CD14-positive monocyte (primary cell): ENCODE measurements at places on chromosomes 1 and 21.

DNA sequence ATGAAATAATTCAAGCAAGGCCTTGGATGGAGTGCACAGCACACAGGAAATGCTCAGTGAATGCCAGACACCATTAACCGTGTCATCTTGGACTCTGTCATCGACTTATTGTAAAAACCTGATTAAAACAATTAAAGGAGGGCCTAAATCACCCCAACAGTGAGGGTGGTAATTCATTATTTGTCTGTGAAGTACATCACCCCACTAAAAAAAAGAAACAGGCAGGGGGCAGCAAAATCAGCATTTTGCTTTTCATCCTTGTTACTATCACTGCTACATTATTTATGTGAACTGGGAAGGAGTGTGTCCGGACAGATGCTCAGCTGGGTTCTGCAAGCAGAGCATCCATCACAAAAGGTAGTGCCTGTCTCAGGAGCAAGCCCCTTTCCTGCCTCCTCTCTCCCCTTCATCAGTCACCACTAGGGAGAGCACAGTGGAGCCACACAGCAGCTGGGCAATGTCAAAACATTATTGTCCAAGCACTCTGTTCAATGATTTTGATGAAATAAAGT is 98.5 kb downstream of the RERE start:
- H3K36me3 ChIP-seq = no peaks in the 10 kb centered on the region
- no peak overlapping the region for H3K4me3 ChIP-seq
- H3K27me3 ChIP-seq = no peaks in the 10 kb centered on the region
- H3K27ac ChIP-seq = no peak overlapping the region
- DNase-seq = no peak

DNA sequence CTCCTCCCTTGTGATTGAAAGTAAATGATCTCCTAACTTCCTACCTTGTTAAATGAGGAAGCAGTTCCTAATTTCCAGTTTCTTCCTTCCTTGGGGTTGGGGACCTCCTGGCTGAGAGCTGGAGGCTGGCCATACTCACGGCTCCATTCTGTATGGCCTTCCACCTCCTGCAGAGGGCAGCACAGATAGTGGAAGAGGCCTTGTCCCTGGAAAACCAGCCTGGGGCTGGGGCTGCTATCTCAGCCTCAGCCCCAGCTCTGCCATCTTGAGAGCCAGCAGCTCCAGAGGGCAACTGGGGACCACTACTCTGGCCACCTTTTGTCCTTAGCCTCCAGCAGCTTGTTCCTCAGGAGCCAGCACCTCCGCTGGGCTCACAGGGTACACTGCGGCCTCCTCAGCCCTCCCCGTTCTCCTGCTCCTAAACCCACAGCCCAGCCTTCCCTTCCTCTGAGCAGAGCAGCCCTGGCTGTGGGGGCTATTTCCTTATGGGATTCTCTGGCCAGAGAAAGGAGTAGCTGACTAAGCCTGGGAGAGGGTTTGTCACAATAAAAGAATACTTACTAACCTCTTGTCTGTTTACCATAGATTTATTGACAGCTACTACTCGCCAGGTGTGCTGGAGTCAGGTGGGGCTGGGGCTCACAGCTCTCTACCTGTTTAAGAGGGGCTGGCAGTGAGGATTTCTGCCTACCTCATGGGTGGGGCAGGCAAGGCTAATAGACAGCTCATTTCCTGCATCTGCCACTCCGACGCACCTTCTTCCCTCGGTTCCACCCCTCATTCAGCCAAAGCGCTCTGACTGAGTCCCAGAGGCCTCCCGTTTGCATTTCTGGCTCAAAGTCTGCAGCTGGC is 6.3 kb downstream of the TMEM234 start:
- H3K4me1 ChIP-seq = peaks cover 6% of the 10 kb centered on the region
- H3K27me3 ChIP-seq = no peaks in the 10 kb centered on the region
- no peak overlapping the region for H3K4me3 ChIP-seq
- peak overlapping the region; percentile 49 for H3K27ac ChIP-seq
- peaks cover 9% of the 10 kb centered on the region for H3K36me3 ChIP-seq
- no peak for DNase-seq

DNA sequence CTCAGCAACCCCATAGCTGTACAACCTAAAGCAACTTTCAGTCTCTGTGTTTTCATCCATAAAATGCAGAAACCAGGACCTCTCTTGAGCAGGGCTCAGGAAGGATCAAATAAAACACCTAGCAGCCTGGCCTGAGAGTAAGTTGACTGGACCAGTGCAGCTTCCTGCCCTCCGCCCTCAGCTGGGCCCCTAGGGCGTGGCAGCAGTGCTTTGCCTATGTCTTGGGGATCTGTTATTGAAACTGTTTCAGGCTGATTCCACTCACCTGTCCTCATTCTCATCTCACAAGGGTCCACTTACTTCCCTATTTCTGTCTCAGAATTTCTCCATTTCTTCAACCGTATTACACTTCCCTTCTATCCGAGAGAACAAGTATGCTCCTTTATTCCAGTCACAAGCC is 17.3 kb downstream of the LRRC42 start:
- peaks cover 29% of the 10 kb centered on the region for H3K36me3 ChIP-seq
- no peaks in the 10 kb centered on the region for H3K4me1 ChIP-seq
- H3K27ac ChIP-seq = no peak overlapping the region
- H3K4me3 ChIP-seq = no peak overlapping the region
- no peaks in the 10 kb centered on the region for H3K27me3 ChIP-seq

DNA sequence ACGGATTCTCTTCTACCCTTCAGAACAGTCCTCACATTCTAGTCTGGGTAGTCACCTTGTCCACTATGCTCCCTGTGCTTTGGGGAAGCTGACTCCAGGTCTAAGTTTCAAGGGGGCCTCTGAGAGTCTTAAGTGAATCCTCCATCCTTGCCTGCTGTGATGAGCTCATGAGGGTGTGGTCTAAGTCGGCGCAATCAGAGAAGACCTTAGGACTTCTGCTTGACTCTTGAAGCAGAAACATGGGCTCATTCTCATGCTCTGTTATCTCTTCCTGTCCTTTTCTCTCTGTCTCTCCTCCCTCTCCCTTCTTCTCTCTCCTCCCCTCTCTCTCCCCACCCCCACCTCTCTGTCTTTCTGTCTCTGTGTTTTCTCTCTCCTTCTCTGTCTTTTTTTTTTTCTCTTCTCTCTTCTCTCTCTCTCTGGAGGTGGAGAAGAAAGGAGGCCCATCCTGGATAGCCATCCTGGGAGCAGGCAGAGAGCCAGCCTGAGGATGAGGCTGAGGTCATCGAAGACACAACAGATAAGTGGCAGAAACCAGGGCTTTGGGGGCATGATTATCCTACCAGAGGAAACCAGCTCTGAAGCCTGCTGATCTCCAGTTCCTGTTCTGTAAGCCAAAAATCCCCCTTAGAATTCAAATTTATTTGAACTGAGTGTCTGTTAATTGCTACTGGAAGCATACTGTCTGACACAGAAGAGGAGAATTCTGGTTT is 245.6 kb downstream of the SIPA1L2 start:
- H3K27ac ChIP-seq = no peak overlapping the region
- H3K36me3 ChIP-seq = no peaks in the 10 kb centered on the region
- no peak for DNase-seq
- H3K4me3 ChIP-seq = no peak overlapping the region

DNA sequence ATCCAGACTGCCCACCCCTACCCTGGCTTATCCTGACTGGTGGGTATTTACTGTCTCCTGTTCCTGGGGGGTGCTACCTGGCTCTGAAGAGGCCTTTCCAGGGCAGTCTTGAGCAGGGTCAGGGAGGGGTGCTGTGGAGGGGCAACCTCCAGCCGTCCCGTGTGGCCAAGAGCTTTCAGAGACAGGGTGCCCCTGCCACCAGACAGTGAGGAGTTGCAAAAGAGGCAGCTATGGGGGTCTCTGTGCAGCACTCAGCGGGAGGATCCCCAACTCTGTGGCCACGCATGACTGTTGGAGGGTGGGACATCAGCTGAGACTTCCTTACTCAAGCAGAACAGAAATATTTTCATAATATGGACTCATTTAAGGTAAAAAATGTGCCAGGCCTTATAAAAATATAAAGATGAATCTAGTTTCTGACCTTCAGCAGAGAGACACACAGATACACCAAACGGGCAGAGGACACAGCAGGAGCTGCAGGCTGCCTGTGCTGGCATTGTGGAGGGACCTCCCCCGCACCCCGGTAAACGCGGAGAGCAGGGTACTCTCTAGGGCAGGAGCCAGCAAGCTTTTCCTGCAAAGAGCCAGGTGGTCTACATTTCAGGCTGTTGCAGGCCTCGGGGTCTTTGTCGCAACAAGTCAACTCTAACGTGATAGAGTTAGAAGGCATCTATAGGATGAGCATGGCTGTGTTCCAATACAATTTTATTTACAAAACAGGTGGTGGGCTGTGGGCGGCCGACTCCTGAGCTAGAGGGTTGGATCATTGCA is 252.6 kb downstream of the RHOU start:
- DNase-seq = no peak
- no peak overlapping the region for H3K27ac ChIP-seq
- peaks cover 99% of the 10 kb centered on the region for H3K4me1 ChIP-seq
- no peak overlapping the region for H3K4me3 ChIP-seq
- H3K27me3 ChIP-seq = no peaks in the 10 kb centered on the region

DNA sequence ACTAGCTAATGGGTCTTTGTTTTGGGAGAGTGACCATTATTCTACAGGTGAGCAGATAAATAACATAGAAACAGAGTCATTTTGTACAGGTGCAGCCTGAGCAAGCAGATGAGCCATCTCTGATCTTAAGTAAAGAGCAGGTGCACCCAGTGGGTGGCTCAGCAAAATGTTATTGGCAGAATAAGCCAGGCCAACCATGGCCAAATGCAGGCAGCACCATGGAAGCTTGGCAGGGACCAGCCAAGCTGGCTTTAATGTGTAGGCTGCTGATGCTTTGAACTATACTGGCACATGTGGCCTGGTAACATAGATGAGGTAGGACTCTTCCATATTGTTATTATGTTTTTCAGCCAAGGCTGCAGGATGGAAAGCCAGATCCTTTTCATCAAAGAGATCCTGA is 553.3 kb upstream of the ZRANB2 start:
- H3K4me3 ChIP-seq = no peak overlapping the region
- DNase-seq = no peak
- no peak overlapping the region for H3K27ac ChIP-seq
- H3K27me3 ChIP-seq = no peaks in the 10 kb centered on the region
- H3K4me1 ChIP-seq = no peaks in the 10 kb centered on the region

GRCh38 chr21:39208624-39209333 is 25.5 kb upstream of the PSMG1 start:
- no peak overlapping the region for H3K4me3 ChIP-seq
- no peaks in the 10 kb centered on the region for H3K4me1 ChIP-seq
- H3K36me3 ChIP-seq = peaks cover 81% of the 10 kb centered on the region
- no peak overlapping the region for H3K27ac ChIP-seq

DNA sequence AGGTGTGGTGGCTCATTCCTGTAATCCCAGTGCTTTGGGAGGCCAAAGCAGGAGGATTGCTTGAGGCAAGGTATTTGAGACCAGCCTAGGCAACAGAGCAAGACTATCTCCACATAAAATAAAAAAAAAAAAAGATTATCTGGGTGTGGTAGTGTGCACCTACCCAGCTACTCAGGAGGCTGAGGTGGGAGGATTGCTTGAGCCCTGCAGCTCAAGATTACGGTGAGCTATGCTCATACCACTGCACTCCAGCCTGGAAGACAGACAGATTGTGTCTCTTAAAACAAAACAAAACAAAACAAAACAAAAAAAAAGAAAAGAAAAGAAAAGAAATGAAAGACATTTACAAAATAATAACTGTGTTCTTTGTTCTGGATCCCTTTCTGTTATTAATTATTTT is 6.1 kb upstream of the TLCD4 start:
- H3K4me3 ChIP-seq = no peak overlapping the region
- no peak overlapping the region for H3K27ac ChIP-seq
- H3K36me3 ChIP-seq = no peaks in the 10 kb centered on the region
- peaks cover 14% of the 10 kb centered on the region for H3K27me3 ChIP-seq

DNA sequence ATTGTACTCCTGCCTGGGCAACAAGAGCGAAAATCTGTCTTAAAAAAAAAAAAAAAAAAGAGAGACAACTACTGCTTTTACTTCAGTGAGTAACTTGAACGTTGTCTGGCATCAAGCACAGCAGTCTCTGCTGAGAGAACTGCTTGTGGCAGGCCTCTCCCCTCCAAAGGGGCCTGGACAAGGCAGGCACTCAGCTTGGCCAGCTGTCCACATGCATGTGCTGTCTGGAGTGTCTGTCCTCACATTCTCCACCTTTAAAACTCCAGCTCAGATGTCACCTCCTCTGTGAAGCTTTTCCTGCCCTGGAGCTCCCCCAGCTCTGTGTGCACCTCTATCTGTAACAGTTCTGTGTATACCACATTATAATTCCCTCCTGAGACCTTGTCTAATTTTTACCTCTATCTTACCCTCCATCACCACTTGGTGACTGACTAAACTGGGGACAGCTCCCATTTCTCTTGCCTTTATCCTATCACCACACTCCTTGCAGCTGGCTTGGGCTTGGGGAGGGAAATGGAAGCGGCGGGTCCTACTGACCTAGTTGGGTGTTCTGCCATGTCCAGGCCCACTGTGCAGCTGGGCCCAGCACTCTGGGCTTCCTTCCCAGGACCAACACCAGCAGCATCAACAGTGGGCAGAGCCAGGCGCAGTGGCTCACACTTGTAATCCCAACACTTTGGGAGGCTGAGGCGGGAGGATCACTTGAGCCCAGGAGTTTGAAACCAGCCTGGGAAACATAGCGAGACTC is 71.4 kb upstream of the ARTN start:
- DNase-seq = no peak
- H3K27me3 ChIP-seq = no peaks in the 10 kb centered on the region
- no peak overlapping the region for H3K4me3 ChIP-seq

GRCh38 chr1:89589515-89589914 is 43.4 kb upstream of the LRRC8C start:
- H3K4me3 ChIP-seq = no peak overlapping the region
- no peak for DNase-seq
- no peak overlapping the region for H3K27ac ChIP-seq
- H3K27me3 ChIP-seq = no peaks in the 10 kb centered on the region
- H3K4me1 ChIP-seq = peaks cover 16% of the 10 kb centered on the region
- H3K36me3 ChIP-seq = peaks cover 21% of the 10 kb centered on the region

DNA sequence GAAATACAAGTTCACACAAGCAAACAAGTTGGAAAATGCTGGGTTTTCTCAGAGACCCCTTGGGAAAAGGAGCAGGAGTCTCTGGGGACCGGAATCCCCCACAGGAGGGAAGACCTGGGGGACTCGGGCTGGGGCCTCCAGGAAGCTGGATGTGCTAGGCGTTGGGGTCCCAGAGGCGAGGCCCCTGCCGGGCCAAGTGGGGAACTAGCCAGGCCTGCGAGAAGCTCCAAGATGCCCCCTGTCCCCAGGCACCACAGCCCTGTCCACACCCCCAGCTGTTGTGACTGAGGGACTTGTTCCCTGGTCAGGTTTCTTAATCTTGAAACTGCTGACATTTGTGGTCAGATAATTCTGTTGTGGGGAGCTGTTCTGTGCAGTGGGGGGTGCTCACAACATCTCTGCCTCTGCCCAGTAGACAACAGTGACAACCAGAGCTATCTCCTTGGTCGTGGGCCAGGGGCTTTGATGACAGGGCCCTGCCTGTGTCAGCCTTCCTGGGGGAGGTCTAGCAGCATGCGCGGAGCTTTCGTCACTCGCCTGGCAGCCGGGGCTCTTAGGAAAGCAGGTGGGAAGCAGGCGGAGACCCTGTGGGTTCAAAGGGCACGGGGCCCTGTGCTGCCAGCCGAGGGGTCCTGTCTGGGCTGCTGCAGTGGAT is 126.4 kb upstream of the ARHGEF16 start:
- no peak for DNase-seq
- H3K27ac ChIP-seq = no peak overlapping the region
- peaks cover 7% of the 10 kb centered on the region for H3K27me3 ChIP-seq
- H3K36me3 ChIP-seq = no peaks in the 10 kb centered on the region

GRCh38 chr1:28282426-28283407 is 23.4 kb downstream of the SESN2 start:
- no peaks in the 10 kb centered on the region for H3K27me3 ChIP-seq
- H3K4me1 ChIP-seq = peaks cover 26% of the 10 kb centered on the region
- no peak overlapping the region for H3K4me3 ChIP-seq
- H3K27ac ChIP-seq = peak overlapping the region; percentile 48
- peaks cover 20% of the 10 kb centered on the region for H3K36me3 ChIP-seq
